CD8-positive, alpha-beta T cell (primary cell): ENCODE measurements at places on chromosomes 2 and 18.

- DNase-seq, result no peak
Observed at GRCh38 chr18:65439188-65439587, 311.6 kb upstream of the CDH7 start.

DNA sequence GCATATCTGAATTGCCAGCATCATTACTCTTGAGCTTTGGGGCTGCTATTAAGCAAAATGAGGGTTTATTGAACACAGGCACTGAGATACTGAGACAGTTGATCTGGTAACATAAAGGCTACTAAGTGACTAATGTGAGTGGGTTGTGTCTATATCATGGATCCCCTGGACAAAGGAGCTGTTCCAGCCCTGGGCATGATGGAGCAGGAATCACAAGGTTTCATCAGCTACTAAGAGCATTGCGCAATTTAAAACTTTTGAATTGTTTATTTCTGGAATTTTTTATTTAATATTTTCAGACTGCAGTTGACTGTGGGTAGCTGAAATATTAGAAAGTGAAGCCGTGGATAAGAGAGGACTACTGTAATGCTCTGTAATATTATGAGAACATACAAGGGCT, 73.5 kb downstream of the MGAT5 start:
- no peak for DNase-seq

- DNase-seq, result no peak
Observed at GRCh38 chr2:135637456-135638087, 104.1 kb upstream of the UBXN4 start.

GRCh38 chr2:184452907-184453306, 145.4 kb upstream of the ZNF804A start:
- DNase-seq, result no peak

GRCh38 chr18:53991202-53991601, 233.3 kb downstream of the MBD2 start:
- no peak for DNase-seq

DNA sequence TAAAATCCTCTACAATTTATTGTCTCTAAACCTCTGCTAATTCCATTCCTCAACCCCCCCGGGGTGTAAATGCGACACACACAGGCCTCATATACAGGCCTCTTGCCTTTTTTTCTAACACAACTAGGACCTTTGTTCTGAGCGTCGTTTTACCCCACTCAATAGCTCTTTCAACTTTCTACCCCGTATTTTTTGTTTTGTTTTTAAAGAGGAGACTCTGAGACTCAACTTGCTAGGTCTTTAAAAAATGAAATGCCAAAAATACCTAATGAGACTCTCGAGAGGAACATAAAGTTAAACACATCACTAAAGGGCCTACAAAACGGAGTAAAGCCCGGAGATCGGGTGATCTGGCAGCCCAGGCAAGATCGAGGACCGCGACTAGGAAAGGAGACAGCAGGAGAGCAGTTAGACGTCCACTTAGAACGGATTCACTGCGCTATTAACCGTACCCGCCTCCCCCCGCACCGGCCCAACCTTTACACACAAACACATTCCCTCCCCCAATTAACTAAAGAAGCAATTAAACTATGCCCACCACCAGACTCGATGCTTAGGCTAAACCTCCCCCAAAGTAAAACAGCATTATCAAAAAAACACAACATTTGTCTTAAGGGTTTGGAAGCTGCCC, 1.7 kb downstream of the TRIP12 start:
- peak; percentile 75 for DNase-seq

GRCh38 chr2:27720004-27720551, 51.4 kb upstream of the MRPL33 start:
- DNase-seq, result no peak

- no peak for DNase-seq
Observed at GRCh38 chr2:71605781-71606241, 152.4 kb downstream of the DYSF start.

DNA sequence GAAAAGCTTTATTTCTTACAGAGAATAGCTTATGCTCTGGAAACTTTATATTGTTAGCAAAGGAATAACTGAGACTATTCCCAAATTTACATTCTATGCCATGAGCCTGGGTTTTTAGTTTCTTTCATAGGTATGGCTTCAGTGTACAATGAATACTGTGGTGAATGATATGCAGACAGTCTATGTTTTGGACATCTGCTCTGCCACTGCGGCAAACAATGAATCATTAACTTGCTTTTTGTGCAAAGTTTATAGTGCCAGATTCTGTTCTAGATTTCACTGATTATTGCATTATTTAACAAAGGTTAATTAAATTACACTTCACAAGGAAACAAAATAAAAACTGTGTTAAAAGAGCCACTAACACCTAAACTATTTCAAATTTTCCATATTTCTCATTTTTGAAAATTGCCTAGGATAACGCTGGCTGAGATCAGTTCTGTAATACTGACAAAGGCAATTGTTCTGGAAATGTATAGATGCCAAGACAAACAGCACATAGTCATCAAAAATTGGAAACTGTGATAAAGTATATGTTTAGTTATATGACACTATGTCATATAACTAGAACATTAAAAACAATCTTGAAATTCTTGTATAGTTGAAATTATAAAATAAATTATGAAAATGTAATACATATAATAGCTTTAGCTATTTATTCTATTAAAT, 74.7 kb downstream of the ITSN2 start:
- DNase-seq, result no peak
